ENCODE measurements at places on chromosomes 1 and 21.

DNA sequence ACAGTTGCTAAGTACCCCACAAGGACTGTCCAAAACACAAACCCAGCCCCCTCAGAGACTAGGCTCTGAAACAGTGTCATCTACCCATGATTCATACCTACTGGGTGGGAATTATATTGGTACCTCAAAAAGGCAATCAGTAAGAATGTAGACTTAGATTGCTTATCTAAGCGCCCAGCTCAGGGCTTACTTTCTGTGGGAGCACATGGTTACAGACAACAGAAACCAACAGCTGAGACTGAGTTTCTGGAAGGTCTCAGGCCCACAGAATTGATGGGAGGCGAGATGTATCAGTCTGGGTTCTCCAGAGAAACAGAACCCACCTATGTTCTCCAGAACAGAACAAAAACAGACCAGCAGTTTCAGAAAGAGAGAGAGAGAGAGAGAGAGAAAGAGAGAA, 147.3 kb upstream of the KAZN start:
- no peak for DNase-seq

DNA sequence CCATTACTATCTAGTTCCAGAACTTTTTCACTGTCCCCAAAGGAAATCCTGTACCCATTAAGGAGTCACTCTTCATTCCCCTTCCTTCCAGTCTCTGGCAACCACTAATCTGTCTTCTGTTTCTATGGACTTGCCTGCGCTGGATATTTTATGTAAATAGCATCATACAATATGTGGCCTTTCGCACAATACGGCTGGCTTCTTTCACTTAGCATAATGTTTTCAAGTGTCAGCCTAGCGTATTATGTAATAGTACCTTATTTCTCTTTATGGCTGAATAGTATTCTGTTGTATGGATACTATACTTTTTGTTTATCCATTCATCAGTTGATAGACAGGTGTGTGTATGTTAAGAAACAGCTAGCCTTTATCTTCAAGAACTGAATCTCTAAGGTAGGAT, 14.3 kb downstream of the ATF3 start:
- DNase-seq: no peak

DNA sequence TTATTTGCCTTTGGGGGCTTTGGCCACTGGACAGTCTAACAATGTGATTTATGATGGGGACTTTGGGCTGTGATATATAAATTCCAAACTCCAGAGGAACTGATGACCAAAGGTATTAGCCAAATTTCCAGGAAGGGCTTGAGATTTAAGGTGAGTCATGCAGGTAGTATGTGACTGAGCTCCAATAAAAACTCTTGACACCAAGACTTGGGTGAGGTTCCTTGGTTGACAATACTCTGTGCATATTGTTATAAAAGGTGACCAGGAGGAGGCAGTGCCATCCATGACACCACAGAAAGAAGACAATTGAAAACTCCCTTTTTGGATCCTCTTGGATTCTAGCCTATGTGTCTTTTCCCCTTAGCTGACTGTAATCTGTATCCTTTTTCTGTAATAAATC, 392.7 kb upstream of the LRRC7 start:
- DNase-seq: no peak

DNA sequence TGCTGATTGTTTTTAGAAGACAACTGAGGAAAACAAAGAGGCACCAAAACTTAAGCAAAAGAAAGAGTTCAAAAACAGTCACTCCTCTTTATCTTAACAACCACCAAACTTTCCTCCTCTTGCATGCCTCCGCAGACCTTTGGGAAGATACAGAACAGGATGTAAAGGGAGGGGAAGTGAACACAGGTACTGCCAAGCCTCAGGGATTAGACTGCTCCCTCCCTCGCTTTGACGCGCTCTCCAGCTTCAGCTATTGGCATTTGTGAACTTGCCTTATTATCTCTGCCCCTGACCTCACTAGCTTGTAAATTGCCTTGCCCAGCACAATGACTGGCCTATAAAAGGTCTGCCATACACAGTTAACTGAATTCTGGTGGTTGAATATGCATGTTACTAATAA, 4.8 kb upstream of the SRP9 start:
- no peak for DNase-seq

DNA sequence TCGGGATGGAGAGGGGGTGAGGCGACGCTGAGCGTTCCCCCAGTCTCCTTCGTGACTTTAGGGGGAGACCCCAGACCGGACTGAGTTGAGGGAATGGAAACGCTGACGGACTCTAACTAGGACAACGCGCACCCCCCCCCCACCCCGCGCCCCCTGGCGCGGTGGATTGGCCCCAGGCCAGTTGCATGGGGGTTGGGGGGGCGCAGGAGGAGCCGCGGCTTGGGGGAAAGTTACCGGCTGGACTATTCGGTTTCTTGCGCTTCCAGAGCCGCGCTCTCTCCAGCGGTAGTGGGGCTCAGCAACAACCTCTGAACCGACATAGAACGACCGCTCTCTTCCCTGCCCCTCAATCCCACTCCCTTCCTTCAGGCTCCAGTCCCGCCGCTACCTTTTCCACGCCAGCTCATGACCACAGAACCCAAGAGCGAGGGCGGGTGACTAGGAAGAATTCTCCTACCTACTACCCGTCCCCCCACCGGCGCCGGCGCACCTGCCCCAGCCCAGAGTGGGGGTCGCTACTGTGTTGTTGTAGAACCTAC, 694 bp downstream of the ZBTB7B start:
- DNase-seq: no peak

DNA sequence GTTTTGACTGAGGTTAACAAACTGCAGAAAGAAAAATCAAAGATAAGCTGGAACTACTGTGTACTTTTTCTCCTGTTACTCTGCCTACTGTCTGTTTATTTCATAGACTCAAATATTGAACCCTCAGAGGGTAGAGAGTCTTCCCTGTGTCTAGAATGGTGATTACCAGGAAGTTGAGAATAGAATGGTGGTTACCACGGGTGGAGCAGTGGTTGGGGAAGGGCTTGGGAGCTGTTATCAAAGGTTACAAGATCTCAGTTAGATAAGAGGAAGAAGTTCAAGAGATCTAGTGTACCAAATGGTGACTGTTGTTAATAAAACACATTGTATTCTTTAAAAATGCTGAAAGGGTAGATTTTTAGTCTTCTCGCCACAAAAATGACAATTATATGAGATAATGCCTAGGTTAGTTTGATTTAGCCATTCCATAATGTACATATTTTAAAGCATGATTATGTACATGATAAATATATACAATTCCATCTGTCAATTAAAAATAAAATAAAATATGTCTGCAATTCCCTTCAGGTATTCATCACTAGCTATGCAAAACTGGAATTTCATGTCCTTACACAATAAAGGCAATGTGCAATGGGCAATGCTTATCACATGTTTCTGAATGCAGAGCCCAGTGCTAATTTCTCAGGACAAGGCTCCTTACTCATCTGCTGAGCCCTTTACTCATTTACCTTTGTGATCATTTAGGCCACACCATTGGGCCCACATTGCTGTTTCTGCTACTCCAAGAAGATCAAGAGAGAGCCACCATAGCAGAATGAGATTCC, 474.3 kb upstream of the CAMK1G start:
- DNase-seq: no peak

DNA sequence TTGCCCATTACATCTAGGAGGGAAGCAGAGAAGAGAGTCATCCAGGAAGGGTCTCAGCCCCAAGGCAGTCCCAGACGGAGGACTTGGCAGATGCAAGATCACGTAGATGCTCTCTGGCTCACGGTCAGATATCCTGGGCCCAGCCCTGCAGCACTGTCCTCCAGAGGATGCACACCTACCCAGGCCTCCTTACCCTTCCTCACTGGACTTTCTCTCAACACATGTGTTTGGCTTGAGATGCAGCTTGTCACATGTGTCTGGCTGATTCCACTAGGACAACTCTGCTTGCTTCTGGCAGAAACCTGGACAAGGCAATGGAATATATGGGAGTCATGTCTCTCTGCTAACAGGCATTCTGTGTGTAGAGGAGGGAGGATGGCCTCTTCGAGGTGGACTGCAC, 32.4 kb upstream of the POU3F1 start:
- DNase-seq: no peak

GRCh38 chr1:25030012-25030411, 99.9 kb upstream of the RUNX3 start:
- DNase-seq: no peak

DNA sequence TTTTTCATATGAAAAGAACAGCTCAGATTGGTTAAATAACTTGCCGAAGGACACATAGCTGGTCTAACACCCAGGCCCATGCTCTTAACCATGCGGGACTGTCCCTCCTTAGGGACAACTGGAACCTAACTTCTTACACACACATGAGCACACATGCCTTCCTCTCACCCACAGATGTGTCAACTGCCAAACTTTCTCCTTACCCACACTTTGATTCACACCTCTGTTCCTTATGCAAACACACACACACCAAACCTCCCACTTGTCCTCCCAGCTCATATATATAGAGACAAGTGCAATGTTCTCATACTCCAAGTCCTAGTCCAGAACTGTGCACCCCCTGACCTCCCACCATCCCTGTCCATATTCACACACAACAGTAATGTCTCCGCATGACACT, 4.3 kb downstream of the RAB25 start:
- no peak for DNase-seq

DNA sequence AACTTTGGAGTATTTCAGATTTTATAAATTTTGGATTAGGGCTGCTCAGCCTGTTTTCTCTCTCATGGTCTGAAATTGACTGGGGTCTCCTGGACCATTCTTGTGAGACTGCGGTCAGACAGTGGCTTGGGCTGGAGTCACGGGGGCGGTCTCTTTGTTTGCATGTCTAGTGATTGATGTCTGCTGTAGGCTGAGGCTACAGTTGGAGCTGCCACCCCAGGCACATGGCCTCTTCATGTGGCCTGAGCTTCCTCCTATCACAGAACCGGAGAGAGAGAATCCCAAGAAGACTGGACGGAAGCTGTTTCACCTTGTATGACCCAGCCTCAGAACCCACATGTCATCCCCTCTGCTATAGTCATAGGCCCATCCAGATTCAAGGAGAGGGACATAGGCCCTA, 96.1 kb downstream of the NID1 start:
- no peak for DNase-seq

DNA sequence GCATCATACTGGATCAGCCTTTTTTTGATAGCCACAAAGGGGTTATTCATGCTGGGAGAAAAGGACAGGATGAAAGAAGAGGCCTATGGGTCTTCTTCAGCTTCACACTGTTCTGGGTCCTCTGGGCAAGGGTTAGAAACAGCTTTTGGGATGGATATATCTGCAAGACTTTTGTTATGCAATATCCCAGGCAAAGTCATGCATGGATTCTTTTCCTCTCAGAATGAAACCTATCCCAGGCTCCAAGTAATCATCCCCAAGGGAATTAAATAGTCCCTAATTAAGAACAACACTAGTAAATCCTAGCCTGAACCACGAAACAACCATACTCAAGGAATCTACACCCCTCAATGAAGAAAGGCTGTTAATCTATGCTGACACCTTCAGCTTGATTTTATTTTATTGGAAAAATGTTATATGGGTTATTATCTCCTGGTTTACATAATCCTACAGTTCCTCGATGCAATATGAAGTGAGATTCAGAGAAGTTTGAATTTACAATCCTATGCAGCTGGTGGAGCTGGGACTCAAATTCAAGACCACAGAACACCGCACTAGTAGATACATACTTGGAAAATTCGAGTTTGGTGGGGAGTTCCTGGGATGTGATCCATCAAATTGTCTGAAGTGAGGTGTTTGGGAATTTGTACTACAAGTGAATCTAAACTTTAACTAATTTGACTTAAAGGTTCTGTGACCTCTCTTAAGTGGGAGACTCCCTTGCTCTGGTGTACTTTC, 338.6 kb downstream of the TBX15 start:
- DNase-seq: no peak

- DNase-seq: no peak
Observed at GRCh38 chr1:1084372-1085170, 10.5 kb upstream of the RNF223 start.

DNA sequence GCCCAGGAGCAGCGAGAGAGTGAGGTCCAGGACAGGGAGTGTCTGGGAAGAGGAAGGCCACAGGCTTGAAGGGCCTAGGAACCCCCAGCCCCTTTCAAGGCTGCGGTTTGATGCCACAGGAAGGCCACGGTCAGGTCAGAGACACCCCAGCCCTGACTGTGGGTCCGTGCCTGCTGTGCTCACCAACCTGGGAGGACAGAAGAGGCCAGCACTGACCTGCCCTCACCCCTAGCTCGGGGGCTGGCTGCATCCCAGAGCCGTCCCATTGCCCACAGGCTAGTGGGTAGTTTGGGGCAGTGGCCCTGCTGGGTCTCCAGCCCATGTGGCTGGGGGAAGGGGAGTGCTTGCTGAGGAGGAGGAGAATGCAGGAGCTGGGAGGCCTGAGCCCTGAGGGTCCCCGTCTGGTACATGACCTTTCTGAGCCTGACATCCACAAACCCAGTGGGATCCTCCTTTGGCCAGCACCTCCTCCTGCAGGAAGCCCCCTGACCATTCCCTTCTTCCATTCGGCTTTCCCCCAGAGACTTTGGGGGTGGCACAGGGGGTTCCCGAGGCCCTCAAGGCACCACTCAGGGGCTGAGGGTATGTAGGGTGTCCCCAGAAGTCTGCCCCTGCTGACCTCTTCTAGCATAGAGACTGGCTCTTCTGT, 54.3 kb downstream of the WNT9A start:
- no peak for DNase-seq

DNA sequence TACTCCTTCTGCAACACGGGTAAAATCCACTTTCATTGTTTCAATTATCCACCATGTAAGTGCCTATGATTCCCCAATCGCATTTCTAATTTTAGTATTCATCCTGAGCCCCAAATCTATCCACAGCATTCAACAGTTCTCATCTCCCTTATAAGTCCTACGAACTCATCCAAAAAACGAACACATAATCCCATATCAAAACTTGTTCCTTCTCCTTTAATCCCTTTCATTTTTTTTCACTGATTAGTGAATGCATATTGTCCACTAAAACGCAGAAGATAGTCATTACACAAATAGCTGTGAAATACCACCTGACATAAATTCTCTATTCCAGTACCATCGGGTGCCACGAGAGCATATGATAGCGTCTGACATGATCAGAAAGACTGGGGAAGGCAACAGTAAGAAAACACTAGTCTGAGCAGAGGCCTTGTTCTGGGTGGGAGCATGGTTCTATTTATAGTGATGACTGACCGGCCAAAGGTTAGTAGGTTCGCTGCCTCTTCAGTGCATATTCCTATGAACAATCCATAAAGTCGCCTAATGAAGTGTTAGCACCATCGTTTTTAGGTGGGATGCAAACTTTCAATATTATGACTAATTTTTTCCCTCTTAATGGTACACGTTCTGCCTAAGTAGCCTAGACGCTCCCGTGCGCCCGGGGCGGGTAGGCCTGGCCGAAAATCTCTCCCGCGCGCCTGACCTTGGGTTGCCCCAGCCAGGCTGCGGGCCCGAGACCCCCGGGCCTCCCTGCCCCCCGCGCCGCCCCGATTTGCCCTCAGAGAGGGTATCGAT, 648 bp downstream of the ATP5PF start:
- peak; percentile 1 for DNase-seq

GRCh38 chr1:29969576-29969975, 733.3 kb downstream of the PTPRU start:
- DNase-seq: no peak

- no peak for DNase-seq
Observed at GRCh38 chr1:22045604-22046228, 6.8 kb upstream of the CDC42 start.
